ENCODE measurements at places on chromosomes 2 and 18.

DNA sequence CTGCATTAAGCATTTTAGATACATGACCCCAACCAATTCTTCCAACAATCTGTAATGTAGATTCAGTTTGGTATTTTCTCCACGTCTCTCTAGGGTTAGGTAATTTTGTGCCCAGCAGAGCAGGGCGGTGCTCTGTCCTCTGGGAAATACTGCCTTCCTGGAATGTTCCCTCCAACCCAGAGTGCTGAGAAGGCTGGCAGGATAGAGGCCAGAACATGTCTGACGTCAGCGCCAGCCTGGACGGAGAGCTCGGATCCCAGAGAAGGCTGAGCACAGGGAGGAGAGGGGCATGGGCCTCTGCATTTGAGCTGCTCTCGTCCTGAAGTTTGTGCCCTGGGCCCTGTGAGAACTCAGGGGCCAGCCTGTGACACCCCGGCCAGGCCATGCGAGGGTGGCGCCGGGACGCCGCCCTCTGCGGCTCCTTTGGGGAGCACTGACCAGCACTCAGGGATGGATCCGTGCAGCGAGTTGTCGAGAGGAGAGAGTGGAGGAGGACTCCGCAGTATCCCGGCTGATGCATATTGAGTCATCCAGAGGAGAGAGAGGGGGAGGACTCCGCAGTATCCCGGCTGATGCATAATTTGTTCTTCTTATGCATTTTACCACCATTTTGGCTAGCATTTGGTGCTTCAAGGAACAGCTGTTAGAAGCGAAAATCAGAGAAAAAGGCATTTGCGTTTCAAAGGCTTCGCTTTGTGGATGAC lies 80.0 kb upstream of the PXDN start:
- no peak for DNase-seq

GRCh38 chr18:74243127-74243526 lies 48.6 kb downstream of the CYB5A start:
- DNase-seq, result no peak

- DNase-seq, result no peak
These were observed 94.1 kb downstream of the UBE2E3 start for GRCh38 chr2:181074457-181074856.

DNA sequence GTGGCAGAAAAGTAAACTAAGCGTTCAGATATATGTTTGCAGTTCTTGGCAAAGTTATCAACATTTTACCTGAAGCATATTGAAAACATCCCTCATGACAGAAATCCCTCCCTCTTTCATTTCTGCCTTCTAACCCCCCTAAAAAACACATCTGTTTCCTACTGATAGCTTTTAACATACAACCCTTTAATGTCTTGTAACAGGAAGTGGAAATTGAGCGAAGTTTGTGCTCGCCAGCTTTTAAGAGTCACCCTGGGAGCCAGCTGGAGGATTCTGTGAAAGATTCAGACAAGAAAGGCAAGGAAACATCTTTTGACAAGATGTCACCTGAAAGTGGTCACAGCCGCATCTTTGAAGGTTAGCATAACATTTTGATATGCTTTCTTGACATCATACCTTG lies 247.4 kb downstream of the XIRP2 start:
- no peak for DNase-seq

DNA sequence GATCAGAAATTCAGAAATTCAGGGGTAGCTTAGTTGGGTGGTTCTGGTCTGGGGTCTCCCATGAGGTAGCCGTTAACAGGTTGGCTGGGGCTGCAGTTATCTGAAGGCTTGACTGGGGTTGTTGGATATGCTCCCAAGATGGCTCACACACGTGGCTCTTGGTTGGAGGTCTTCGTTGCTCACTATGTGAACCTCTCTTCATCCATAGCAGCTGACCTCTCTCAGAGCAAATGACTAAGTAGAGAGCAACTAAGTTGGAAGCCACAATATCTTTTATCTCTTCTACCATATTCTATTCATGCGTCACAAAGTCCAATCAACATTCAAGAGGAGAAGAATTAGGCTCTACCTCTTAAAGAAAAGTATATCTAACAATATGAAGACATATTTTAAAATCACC lies 38.7 kb upstream of the SERTAD2 start:
- DNase-seq, result no peak

DNA sequence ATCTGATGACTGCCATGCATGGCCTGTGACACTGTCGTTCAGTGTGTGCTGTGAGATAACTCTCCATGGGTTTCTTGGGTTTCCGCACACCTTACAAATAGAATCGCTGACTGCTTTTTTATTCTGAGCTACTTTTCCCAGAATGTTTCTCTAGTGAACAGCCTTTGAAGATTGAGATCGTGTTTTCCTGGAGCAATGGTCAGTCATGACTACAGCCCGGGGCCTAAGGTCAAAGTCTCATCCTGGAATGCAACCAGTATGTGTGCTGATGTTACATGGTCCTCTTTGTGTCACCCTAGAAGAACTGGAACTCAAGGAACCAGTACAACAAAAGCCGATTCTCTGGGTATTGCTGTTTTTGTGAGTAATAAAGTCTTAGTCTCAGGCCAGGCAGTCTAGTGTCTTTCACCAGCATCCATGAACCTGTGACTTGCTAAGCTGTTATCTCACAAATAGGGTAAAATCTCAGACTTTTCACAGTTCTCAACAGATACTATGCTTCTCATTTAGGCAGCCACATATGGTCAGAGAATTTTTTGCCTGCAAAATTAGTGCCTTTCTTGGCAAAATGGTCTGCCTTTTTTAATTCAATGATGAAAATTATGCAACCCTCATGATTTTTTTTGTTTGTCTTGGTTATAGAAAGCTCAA lies 124.9 kb upstream of the PIEZO2 start:
- no peak for DNase-seq
